ENCODE measurements at places on chromosomes 7 and 10. TPM values are rescaled to one million over a fixed set of nuclear protein-coding genes. Genes with fewer than 3 reads are reported as not detected.

The SSC4D gene
- total RNA-seq: 6.4 TPM

The CALML3 gene
- not detected for total RNA-seq

- no peak for DNase-seq
Observed at GRCh38 chr7:43010061-43010460, 77.9 kb downstream of the MRPL32 start.

DNA sequence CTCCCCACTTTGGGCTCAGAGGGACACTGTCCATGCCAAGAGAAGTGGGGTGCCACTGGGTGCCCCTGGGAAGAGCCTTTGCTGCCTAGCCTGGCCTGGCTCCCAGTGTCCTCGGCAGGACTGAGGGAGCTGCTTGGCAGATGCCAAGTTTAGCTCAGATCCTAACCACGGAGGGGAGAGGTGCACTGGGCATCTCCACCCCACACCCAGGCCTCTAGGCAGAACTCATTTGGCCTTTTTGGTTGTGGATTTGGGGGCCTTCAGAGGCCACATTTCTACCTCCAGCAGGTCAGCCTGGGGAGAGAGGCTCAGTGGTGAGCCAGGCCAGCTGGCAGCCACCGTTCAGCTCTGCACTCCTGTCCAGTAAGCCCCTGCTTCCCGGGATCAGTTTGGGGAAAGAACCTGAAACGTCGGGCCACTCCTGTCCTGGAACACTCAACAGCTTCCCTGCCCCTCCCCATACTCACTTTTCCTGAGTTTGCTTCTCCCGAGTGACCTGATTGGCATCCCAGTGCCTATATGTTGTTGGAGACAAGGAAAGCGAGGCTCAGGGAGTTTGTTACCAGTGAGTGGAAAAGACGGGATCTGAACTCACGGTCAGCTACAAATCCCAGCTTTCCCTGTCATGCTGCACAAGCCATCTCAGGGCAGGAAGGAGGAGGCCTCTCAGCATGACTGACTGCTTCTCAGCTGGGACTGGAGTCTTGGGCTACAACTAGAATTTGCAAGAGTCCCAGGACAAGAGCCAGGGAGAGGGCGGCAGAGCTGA lies 11.2 kb upstream of the CXCL12 start:
- no peak for DNase-seq

DNA sequence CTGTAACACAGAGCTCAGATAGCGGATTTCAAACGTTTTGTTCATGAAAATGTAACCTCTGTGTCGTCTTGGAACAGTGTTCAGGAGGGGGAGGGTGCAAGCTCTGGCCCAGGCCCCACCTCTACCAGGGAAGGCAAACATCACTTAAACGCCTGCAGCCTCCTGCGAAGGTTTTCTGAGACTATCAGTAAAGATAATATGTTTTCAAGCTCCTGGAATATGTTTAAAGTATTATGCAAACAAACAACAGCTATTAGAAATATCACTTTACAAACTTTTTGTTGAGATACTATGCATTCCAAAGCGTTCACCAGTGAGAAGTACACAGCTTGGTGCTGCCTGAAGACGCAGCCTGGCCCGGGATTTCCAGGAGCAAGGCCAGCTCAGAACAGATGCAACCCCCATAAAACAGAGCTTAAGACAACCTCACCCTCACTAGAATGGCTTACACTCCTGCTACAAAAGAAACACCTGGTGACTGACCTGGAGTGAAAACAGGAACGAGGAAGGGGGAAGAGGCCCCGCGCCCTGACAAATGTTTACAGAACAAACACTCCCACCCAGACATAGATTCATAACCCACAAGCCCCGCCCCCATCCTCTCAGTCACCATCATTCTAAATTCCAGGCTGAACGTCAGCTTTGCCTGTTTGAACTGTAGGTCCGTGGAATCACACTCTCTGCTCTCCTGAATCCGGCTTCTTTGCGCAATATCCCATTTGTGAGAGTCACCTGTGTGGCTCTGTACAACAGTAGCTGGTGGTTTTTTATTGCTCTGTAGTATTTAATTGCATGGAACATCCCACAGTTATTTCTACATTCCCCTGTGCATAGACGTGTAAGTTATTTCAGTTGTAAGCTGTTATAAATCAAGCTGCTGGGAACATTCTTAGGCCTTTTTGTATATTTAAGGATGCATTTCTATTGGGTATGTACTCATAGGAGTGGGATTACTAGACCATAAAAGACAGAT lies 155.0 kb downstream of the PTPRN2 start:
- peak; percentile 76 for DNase-seq

- DNase-seq: peak; percentile 49
Observed at GRCh38 chr7:104926601-104927041, 87.4 kb upstream of the KMT2E start.

- no peak for DNase-seq
Observed at GRCh38 chr10:76286536-76286935, 855.1 kb downstream of the LRMDA start.

- DNase-seq: no peak
Observed at GRCh38 chr10:113681533-113682470, 2.1 kb downstream of the CASP7 start.

DNA sequence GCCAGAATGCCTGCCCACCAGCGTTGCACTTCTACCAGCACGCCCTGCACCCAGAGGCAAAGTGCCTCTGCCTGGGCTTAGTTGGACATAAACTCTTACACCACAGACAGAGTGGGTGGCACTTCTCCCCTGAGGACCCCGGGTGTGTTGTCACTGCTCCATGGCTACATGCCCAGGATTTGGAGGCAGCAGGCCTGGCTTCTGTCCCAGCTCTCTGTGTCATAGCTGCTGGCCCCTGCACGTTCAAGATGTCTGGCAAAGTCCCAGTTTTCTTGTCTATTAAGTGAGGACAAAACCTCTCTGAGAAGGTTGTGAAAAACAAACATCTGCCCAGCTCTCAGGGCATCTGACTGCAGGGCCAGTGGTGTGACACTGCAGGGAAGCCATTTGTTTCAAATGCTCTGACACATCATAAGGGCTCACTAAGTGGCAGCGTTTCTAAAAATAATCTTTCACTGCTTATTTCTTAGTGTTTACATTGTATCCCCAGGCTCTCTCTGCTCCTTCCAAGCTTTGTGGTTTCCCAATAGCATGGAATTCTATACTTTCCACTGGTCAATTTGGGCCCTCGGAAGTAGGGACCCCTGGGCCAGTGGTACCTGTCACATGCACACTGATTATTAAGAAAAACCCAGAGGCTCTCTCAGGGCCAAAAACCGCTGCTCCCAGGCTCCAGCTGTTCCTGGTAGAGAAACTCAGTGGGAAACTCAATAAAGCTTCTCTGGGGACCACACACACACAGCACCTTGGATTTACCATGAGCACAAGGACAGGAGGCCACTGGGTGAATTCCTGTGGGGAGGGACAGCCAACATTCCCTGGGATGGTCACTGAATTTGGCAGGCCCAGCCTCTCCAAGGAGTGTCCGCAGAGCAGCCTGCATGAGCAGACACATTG lies 86.2 kb upstream of the ANLN start:
- DNase-seq: no peak

GRCh38 chr7:12670743-12671520 lies 16.5 kb upstream of the ARL4A start:
- no peak for DNase-seq

GRCh38 chr7:111126987-111127386 lies 36.1 kb downstream of the LRRN3 start:
- DNase-seq: no peak

DNA sequence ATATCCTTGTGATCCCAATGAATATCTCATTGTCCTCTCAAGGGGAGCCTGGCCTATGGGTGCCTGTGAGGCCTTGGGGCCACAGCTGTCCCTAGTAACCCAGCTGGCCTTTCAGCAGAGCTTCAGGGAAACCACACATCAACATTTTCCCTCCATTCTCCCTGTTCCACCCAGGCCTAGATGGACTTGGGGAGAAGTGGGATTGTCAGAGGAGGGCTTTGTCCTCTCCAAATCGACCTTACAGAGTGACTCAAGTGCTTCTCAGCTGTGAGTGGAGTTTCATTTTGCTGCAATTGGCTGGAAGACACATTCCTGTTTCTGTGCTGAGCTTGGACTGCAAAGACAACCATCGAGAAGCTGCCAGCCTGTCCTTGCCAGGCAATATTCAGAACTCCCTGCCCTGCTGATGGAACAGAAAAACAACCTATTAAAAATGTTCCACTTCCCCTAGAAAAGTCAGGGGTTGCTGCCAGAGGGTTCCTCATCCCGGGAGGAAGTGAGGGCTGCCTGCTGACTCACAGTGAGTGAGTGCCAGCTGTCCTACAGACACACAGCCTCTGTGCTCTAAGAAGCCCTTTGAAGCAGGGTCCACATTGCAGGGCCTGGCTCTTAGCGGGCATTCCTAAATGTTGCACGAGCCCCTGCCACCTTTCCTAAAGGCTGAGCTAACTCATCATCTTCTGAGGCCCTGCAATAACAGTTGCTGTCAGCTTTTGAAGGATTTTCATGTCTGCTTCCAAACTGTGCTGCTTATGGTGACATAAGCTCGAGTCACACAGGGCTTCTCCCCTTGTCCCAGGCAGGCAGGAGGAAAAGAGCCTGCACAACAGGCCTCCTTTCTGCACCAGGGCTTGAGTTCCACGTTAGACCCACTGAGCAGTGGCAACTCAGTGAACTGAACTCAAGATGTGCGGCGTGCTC lies 20.5 kb downstream of the STRA8 start:
- DNase-seq: peak; percentile 29

Data from kidney epithelial cell (primary cell).